Choroid plexus epithelial cell (primary cell): ENCODE measurements at places on chromosomes 11 and 22.

GRCh38 chr22:40196628-40197360 is 19.1 kb downstream of the TNRC6B start:
- DNase-seq, result peak; percentile 93

GRCh38 chr22:46262449-46263215 is 511 bp downstream of the PKDREJ start:
- peak; percentile 49 for DNase-seq

GRCh38 chr11:61700212-61700611 is 20.0 kb downstream of the DAGLA start:
- DNase-seq, result peak; percentile 76

DNA sequence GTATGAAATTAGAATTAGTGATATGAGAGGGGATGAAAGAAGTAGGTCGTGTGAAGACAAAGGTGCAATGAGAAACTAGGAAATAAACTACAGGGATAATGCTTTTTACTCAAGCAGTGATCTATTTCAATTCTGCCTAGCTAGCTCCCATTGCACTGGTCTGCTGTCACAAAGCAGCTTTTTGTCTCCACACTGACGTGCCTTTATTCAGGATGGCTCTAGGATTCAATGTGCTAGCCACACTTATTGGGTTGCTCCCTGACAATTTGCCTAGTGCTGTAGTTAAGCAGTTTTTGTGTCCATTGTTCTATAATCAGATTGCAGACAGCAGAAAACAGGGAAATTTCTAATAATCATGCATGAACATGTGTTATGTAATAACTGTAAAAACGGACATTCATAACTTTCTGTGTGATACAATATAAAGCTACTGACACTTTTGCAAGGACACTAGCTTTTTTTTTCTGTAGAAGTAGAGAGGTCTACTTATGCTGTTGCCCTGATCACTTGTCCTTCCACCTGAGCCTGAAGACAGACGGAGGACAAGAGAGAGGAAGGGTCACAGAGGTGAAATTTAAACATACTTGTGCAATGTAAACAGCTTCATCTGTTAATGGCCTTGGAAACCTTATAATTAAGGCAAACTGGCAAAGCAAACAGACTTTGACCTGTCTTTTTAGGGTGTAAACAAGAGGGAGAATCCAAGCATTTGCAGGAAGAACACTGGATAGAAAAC is 269.6 kb downstream of the LRRC4C start:
- DNase-seq, result no peak

- no peak for DNase-seq
Measured at GRCh38 chr11:76217653-76218160, 11.4 kb upstream of the WNT11 start.

GRCh38 chr11:25183411-25183810 is 686.6 kb downstream of the LUZP2 start:
- no peak for DNase-seq

GRCh38 chr11:16936643-16937042 is 77.6 kb downstream of the PLEKHA7 start:
- no peak for DNase-seq

DNA sequence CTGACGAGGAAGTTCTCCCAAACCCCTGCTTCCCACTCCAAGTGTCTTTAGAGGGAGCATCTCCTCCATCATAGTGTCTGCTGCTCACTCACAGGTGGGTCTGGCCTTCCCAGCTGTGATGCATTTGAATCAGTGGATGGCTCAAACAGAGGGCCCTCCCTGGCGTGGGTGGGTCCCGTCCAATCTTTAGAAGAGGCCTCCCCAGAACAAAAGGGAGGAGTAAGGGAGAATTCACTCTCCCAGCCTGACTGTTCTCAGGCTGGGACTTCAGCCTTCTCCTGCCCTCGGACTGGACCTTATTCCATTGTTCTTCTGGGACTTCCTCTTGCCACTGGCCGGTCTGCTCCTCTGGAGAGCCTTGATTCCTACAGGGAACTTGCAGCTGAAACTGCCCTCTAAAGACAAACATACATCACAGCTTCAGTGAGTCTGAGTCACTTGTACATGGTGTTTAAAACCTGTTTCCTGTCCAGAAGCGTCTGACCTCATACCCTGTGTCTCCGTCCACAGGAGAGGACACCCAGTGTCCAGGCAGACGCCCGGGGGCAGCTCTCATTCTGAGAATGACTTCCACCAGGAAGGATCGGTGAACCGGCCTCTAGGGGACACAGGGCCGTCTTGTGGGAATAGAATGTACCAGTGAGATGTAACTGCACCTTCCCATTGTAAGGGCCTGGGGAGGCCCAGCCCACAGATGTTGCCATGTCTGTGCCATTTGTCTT is 234.7 kb downstream of the BRD1 start:
- DNase-seq, result no peak
